Left forelimb (tissue), 1 donor: ENCODE measurements at places on chromosomes 13 and 19.

DNA sequence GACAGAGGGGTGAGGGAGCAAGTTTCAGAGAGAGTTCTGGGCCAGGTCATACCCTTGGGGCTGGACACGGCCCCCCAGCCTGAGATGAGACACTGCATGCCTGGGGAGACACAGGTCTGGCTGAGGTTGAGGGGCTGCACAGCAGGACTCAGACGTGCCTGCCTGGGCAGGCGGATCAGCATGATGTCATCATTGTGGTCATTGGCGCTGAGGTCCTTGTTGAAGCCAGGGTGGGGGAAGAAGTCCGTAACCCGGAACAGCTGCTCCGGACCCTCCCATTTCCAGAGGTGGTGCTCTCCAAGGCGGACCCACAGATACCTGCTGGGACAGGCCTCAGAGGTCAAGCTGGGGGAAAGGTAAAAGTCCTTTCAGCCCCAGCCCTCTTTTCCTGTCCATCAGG, 5.0 kb upstream of the KLK8 start:
- DNase-seq, result no peak

- no peak for DNase-seq
These were observed 379.9 kb downstream of the LIG4 start for GRCh38 chr13:107835339-107836018.

DNA sequence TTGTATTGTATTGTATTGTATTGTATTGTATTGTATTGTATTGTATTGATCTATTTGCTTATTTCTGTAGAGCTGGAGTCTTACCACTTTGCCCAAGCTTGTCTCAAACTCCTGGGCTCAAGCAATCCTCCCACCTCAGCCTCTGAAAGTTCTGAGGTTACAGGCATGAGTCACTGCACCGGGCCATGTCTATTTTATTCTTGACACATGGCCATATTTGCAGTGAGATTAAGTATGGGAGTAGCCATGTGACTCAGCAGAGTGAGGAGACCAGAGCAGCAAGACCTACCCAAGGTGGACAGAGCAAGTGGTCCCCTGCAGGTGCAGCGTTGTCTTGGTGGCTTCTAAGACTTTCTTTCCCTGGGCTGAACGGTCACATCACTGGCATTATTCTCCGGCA, 49.1 kb upstream of the UBAC2 start:
- DNase-seq, result no peak

GRCh38 chr13:33286128-33286527, 573 bp upstream of the STARD13 start:
- DNase-seq, result no peak

DNA sequence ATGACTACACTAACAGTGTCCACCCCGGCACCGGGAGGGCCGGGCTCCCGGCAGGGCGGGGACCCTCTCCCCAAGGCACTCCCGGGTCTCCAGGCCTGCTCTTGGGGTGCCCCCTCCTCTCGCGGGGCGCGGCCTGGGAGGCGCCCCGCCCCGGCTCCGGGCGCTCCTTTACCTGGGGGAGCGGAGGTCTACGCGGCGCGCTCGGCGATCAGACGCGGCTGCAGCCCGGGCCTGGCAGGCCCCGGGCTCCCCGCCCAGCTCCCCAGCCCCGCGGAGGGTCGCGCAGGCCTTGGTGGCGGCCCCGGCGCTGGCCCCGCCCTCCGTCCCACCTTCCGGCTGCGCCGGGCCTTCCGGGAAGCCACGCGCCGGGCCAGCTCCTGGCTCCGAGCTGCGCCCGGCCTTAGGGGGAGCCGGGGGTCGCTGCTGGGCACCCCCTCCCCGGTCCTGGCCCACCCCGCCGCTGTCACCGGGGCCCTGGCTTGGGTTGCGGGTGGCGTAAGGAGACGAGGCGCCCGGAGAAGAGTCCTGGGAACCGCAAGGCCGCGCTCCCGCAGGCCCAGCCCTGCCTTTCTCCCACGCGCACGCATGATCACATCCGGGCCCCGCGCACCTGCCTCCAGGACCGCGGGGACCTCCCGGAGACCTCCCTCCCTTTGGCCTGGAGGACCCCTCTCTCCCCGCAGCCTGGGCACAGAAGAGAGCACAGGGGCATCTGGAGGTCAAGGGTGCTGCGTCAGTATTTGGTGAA, at the start of gene C19orf12:
Gene C19orf12 (minus strand): TSS at position 309 of the 748 bp plus-strand sequence. CDS start 6,848 bp downstream, outside the sequence.
- peak; percentile 86 for DNase-seq

GRCh38 chr13:31201341-31202031, 1.7 kb downstream of the B3GLCT start:
- no peak for DNase-seq

GRCh38 chr13:20869540-20869939, 33.0 kb downstream of the XPO4 start:
- DNase-seq, result no peak

DNA sequence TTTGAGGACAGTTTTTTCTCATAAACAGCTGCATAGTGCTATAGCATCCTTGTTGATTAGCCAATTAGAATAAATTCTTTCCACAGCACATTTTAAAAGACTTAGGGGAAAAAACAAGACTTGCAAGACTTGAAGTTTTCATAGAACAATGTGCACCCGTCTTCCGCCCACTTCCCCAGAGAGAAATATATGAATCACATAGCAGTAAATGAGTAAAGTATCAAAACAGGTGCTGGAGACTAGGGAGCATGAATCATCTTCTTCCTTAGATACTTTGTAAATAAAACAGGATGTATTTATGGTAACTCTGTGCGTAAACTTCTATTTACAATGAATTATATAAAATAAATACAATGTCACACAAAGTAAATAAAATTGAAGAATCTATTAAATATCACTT, 75.1 kb downstream of the COL4A2 start:
- DNase-seq, result no peak

GRCh38 chr19:28199323-28199722, 1013.6 kb downstream of the UQCRFS1 start:
- no peak for DNase-seq

DNA sequence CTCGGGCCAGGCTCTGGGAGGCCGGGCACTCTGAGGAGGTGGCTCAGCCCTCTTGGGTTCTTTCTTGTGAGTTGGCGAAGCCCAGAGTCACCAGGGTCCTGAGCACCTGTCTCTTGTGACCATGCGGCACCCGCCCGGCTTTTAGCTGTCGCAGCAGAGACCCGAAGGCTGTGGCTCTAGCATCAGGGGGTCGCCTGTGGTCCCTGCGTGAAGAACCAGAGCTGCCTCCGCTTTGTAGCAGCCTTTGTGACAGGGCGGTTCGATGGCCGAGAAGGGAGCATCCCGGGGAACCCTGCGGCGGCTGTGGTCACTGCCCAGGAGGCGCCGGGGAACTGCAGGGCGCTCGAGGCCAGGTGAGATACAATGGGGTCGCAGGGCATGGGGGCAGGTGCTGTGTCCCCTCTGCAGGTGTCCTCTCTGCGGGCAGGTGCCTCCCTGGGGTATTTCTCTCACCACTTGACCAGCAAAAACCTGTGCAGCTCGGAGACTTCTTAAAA, 10.4 kb downstream of the MCF2L start:
- DNase-seq, result no peak

DNA sequence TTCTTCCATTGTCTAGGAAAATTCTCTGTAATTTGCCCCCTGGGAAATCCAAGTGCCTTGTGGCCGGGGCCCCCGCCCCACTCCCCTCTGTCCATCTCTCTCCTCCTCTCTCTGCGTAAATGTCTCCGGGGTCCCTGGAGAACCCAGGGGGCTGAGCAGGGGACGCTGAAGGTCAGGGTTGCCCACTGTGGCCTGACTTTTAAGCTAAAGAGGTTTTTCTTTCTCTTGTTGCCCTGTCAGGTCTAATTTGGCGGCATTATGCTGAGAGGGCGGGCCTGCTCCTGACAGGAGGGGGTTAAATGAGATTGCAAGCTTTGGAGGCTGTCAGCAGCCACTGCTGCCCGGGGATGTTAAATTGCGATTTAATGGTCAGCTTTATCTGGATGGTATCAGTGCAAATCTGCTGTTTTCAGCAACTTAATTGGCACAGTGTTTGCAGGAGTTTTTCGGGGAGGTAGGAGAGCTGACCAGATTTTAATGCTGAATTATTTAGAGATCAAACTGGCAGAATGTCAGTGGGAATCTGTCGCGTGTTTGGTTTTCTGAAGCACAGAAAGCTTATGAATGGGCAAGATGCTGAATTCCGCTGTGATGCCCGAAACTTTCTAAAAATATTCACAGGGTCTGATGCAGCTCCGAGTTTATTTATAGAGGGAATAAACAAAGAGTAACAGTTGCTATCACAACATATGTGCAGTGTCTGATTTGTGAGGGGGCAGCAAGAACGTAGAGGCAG, 93.2 kb upstream of the SOX1 start:
- no peak for DNase-seq

DNA sequence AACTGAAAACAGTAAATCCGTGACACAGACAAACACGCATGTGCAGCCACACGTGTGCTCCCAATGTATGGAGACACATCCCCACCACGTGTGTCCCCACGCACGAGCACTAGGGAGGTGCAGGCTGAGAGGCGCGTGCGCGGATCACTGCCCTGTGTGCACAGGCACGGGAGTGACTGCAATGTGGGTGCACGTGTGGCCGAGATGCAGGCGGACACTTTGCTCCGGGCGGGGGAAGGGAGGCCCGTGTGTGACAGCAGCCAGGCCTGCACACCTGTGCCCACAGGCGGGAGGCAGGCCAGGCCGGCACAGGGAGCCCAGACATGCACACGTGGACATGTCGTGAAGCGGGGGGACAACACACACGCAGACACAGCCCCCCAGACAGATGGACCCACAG, 77.0 kb downstream of the PTPRS start:
- peak; percentile 41 for DNase-seq

DNA sequence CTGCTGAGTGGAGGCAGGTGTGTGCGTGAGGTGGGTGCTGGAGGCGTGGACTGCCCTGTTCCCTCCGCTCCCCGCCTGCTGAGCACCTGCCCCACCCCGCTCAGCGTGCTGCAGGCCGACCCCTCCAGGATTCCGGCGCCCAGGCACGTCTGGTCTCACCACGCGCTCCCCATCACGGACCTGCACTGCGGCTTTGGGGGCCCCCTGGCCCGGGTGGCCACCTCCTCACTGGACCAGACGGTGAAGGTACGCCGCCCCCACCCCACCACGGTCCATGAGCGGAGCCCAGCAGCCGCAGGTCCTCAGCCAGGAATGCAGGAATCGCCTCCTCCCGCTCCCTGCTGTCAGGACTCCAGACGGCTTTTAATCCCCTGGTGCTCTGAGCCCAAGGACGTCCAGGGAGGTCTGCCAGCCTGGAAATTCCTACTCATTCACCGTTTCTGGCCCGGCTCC, 6.0 kb downstream of the WDR18 start:
- DNase-seq, result no peak
